ENCODE measurements at places on chromosomes 2 and 18.

DNA sequence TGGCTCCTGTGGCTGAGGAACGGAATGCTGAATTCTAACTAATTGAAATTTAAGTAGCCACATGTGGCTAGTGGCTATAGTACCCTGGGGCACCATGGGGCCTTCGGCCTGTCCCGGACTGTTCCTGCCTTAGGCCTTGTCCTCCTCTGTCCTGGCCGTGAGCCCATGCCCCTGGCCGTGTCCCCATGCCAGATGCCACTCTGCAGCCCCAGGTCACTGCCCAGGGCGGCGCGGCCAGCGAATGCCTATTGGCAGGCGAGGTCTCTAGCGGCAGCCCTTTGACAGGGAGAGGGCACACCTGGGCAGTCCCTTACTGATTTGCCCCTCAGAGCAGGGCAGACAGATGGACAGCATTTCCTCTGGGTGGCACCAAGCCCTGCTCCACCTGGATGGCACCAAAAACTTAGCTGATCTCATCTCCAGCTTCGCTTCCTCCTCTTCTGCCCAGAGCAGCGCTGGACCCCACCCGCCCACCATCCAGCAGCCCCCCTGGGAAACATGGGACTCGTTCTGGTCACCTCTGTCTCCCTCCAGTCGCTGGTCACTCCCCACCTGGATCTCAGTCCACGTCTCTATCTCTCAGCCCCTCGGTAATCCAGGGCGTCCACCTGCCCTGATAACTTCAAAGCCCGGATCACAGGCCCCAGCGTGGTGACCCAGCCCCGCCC, 1.1 kb upstream of the DGKD start:
- DNase-seq: no peak

- no peak for DNase-seq
Observed at GRCh38 chr18:59877361-59877760, 22.4 kb upstream of the PMAIP1 start.

DNA sequence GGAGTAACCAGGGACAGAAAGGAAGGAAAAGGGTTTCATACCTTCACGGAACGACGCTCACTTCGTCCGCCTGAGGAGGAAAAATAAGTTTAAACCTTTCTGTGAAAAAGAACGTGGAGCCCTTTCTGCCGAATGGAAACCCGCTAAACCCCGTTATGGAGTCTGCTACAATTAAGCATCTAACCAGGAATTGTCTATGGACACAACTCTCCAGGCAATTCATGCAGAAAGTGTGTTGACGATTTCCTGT, 528 bp upstream of the PPP4R3B start:
- DNase-seq: no peak

GRCh38 chr2:84251651-84252302, 207.3 kb downstream of the SUCLG1 start:
- DNase-seq: no peak

GRCh38 chr18:73962256-73962655, 185.4 kb downstream of the FBXO15 start:
- no peak for DNase-seq

GRCh38 chr2:28607730-28608499, 112.1 kb downstream of the PLB1 start:
- DNase-seq: no peak
